ENCODE measurements at places on chromosomes 2 and 18.

GRCh38 chr2:118222672-118223421 is 134.6 kb downstream of the INSIG2 start:
- DNase-seq = peak; percentile 4

- DNase-seq = no peak
Measured at GRCh38 chr2:84839851-84840250, 41.0 kb downstream of the TRABD2A start.

DNA sequence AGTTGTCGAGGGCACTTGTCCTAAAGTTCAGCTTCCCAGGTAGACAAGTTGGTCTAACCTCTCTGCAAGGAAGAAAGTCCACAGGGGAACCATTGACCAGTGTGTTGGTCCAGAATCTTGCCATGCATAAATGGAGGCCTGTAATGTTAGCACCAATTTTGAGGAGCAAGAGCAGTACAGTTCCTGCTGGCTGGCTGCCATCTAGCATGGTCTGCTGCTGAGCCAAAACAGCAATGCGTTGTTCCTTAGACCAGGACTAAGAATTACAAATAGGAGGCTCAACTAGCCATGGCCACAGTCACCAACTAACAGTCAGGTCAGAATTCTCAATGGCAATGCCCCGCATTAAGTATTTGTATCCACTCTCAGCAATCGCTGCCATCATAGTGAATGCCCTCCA is 72.8 kb upstream of the WIPF1 start:
- DNase-seq = no peak

DNA sequence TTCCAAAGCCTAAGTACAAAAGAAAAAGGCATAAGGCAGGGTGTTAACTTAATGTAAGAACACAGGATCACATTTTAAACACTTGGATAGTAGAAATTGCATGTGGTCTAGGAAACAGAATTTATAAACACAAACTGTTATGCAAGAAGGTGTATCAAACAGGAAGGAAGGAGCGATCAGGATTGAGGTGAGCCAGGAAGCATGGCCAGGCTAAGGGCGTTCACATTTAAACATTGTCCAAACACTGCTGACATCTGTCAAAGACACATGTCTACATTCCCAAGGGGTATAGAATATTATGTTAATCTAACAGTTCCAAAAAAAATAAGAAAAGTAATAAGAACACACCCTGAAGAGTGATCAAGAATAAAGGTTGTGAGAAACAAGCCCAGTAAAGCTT is 71.3 kb downstream of the CCDC141 start:
- DNase-seq = no peak

GRCh38 chr2:181431674-181432073 is 25.5 kb upstream of the ITGA4 start:
- no peak for DNase-seq

DNA sequence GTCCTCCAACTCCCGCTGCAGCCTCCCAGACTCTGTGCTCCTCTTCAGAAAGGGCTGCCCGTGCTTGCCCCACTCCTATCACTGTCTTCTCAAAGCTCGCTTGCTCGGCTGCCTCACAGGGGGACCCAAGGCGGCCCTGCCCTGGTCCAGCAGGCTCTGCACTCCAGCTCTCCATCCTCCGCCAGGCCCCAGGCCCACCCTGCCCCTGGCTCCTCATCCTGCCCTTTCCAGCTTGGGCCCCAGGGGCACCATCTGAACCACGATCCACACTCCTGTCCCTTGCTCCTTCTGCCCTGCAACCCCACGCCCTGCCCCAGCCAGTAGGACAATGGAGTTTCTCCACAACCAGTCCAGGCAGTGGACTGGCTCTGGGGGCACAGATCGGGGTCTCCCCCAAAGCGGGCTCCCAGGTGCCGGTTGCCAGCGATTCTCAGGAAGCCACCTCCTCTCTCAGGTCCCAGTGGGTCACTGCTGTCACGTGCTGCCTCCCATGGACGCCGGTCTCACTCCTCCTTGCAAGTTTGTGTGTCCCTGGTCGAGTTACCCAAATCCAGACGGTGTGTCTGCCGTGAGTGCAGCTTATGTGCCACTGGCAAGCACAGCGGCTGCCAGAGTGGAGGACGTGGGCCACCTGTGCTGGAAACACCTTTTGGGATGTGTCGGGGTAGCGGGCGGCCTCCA is 238.5 kb downstream of the HDAC4 start:
- no peak for DNase-seq

GRCh38 chr2:194015751-194016150 is 1641.3 kb upstream of the SLC39A10 start:
- DNase-seq = no peak

DNA sequence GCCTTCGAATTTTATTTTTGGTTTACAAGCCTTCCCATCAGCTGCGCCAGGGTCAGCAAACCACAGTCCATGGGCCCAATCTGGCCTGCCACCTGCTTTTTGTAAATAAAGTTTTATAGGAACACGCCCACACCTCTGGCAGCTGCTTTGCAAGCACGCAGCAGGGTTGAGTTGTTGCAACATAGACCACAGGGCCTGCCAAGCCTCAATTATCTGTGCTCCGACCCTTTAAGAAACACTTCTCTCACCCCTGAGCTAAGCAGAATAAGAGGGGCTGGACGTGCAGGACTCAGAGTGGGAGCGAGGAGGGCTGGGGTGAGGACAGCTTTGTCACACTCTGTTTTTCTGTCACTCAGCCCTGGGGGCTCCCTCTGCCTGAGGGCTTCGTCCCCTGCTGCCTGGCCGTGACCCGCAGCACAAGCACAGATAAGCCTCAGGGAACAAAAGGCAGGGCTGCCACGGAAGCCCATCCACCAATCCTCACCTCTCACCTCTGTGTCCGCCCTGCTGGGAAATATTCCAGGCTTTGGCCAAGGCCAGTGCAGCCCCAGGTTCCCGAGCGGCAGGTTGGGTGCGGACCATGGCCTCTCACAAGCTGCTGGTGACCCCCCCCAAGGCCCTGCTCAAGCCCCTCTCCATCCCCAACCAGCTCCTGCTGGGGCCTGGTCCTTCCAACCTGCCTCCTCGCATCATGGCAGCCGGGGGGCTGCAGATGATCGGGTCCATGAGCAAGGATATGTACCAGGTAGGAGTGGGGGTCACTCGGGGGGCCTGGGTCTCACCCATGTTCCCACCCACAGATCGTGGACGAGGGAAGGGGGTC is at the start of gene AGXT:
TSS of gene AGXT (plus strand) at position 539 of the 823 bp plus-strand sequence. CDS start at position 581, 42 bp downstream.
- peak; percentile 19 for DNase-seq

GRCh38 chr18:28404694-28405093 is 227.8 kb upstream of the CDH2 start:
- DNase-seq = no peak

DNA sequence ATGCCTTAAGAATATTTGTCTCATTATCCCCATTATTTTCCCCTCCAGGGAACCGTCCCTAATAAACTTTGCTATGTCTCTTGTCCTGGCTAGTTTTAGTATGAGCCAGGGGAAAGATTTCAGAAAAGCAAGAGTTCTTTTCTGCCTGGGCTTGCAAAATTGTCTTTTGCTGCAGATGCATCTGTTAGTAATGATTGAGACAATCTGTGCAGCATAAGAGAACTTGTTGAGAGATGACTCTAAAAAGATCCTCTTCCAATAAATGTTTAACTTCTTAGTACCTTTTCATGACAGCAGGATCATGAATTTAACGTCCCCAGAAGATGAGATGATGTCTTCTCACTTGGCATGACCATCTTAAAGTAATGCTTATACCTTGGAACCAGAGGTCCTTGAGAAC is 172.5 kb upstream of the CREB1 start:
- DNase-seq = no peak

- no peak for DNase-seq
Measured at GRCh38 chr18:79664525-79665125, 15.0 kb upstream of the CTDP1 start.

DNA sequence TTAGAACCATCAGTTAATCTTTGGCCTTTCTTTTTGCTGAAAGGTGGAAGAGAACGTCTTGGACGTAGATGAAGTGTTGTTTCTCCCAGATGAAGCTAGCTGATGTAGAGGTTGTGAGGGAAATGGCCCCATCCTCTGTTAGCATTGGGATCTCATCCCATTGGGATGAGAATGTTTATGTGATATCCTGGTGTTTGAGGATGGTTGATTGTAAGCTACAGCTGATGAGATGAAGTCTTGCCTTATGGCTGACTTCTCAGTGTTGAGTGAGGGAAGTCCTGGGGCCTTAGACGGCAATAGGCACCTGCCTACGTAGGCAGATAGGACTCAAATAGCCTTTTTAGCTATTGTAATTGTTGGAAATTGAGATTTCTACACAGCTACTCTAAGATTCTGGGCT is 211.3 kb downstream of the MYCN start:
- DNase-seq = no peak

DNA sequence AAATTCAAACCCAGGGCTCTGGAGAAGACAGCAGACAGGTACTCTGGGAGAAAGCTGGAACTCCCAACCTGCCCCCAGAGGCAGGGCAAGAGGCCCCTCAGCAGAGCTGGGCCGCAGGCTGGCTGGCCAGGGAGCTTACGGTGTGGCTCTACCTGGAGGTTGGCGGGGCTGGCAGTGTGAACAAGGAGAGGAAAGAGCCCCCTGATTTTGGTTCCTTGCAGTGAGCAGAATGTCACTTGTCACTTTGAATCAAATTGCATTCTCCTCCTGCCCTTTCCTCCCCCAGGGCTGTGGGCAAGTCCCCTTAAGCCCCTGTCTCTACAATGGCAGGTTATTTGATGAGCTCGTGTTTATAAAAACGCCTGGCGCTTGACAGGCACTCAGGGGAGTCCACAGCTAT is 32.6 kb downstream of the MYO7B start:
- DNase-seq = no peak

DNA sequence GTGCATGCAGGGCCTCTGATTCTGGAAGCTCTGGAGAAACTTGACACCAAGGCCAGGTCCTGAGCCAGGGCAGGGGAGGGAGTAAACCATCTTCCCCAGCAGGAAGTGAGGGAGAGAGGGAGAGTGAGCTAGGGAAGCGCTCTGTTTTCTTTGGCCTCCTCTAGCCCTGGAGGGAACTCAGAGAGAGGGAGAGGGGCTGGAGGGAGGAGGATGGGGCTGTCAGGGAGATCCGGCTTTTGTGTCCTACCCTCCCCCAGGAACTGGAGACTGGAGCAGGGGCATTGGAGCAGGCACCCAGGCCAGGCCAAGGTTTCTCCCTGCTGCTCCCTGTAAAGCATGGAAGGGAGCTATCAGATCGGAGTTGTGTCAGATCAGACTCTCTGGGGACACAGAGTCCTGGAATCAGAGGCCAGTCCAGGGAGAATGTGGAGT is 22.7 kb upstream of the PKDCC start:
- DNase-seq = no peak

- DNase-seq = peak; percentile 16
Measured at GRCh38 chr2:88865801-88866371, 174.4 kb downstream of the RPIA start.

GRCh38 chr2:201118961-201119854 is 3.2 kb downstream of the CFLAR start:
- peak; percentile 47 for DNase-seq

DNA sequence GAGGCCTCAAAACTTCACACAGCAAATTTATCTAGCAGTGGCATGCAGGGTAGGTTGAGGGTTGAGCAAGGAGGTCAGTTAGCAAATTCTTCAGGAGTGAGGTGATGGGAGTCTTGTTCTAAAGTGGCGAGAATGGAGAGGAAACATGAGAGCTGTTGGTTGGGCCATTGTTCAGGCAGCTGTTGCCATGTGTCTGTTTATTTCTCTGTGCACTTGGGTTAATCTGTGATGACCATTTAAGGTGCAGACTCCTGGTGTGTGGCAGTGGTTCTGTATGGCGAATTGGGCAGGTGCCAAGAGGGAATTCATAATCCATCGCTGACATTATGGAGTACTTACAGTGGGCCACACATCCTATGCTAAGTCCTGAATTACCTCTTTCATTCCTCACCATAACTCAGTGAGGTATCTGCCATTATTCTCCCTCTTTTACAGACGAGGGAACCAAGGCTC is 30.4 kb downstream of the TMEM178A start:
- DNase-seq = no peak

DNA sequence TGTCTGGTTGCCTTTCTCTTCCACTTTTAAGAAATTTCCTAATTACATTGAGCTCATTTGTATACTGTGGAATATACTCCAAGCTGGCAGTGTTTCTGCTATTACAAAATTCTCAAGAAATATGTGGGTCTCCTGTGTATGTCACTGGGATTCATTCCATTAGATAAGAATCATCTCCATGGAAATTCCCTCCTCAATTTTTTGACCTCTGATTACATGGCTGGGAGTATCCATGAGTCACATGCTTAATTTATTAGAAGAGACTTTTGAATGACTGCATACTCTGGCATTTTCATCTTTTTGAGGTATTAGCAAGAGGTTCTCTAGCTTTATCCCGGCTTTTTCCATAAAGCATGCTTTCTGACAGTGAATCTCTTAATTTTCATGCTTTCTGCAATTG is 665.5 kb upstream of the CNTNAP5 start:
- no peak for DNase-seq

- no peak for DNase-seq
Measured at GRCh38 chr2:176105078-176105729, 1.9 kb upstream of the HOXD11 start.

GRCh38 chr2:190113000-190113399 is 50.5 kb upstream of the MSTN start:
- no peak for DNase-seq

DNA sequence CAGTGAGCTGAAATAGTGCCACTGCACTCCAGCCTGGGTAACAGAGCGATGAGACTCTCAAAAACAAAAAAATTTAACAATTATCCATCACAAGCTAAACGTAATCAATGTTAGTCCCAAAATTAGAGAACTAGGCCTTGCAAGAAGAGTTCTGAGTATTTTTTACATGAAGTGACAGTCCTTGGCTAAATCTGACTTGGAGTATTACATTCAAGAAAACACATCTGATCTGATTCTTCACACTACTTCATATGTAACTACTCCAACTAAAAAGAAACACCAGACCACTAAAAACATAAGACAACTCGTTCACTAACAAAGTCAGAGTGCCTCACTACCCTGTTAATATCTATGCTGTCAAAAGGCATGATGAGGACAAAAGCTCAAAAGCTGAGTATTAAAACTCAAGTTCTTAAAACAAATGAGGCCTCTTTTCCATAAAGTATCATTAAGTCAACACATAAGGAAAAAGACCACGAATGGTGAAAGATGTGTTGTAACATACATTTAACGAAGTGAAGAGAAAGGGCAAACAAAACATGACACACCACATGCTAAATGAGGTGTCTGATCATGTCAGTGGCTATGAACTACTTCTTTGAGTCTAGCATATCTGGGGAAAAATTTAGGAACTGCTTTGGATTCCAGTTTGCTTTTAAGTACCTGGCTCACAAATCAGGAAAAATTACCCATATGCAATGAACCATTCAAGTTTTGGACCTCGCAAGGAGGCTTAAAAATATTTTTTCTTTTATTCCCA is 42.4 kb downstream of the TRIP12 start:
- no peak for DNase-seq

DNA sequence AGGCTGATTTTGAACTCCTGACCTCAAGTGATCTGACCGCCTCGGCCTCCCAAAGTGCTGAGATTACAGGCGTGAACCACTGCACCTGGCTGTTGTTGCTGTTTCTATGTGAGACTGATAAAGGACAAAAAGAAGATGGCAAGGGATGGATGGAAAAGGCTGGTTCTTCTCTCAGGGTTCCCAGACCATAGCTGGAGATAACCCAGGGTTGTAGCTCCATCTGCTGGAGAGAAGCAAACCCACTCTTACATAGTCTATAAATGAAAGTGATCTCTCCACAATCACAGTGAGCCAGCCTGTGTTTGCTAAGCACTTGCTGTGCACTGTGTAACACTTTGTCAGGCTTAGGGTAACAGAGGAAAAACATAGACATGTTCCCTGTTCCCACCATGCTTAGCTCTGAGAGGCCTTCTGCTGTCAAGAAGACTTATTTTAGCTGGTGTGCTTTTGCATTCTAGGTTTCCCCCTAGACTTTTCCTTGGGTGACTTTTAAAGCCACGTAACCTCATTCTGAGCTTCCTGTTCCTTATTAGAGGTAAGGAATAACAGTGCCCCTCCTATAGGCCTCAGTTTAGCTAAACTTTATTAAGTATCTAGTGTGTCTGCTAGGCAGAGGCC is 49.7 kb downstream of the LIMS1 start:
- DNase-seq = peak; percentile 87
